ENCODE measurements at places on chromosomes 4 and X. TPM values are rescaled to one million over a fixed set of nuclear protein-coding genes. Genes with fewer than 3 reads are reported as not detected.

DNA sequence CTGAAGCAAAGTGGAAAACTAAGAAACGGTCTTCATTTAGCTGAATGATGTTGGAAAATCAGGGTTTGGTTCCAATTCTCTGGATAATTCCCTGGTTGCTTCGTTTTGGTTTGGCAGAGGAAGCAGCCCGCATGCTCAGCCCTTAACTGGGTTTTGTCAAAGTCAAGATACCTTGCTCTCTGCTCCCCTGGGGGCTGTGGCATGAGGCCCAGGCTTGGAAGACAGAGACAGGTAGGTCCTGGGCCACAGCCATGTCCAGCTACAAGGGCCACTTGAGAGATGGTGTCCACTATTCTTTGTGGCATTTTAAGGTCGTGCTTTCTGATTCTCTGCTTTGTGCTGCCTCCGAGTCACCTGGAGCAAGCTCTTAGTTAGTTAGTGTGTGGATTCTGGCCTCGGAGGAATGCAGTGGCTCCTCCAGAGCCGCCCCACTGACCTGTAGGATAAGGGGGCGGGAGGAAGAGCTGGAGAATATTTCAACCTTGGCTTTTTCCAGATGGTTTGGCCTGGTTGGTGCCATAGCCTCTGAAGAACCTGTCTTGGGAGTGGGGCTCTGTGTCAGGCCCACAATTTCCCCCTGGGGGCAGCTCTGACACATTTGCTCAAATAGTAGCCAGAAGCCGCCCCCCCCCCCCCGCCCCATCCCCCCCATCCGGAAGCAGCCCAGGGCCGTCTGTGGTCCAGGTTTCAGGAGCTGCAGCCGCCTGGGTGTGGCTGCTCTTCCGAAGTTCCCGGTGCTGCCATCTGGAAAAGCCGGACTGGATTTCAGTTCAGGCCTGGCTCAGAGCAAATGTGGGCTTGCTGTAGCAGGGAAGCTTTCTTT lies 147.1 kb downstream of the NHS start:
- peak; percentile 43 for DNase-seq

DNA sequence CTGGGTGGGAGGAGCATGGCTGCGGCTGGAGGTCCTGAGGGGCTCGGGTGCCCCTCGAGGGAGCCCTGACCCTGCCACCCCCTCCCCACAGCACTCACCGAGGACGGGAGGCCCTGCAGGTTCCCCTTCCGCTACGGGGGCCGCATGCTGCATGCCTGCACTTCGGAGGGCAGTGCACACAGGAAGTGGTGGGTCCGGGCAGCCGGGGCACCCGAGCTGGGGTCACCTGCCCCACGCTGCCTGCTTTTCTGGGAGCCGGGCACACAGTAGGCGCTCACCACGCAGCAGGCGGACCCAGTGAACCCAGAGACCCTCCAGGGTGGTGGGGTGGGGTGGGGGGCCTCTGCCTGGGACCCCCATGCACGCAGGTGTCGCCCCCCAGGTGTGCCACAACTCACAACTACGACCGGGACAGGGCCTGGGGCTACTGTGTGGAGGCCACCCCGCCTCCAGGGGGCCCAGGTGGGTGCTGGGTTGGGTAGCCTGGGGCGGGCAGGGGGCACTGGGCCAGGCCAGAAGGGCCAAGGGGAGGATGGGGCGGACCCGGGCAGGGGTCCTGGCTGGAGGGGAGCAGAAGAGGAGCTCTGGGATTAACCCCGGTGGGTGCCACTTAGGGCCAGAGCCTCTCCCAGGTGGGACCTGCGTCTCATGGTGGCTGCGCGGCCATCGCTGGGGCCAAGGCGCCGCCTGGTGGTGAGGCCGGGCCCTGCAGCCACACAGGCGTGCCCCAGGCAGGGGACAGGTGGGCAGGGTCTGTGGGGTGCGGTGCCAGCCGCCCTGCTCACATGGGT lies 1.4 kb downstream of the HGFAC start:
- peak; percentile 59 for DNase-seq

DNA sequence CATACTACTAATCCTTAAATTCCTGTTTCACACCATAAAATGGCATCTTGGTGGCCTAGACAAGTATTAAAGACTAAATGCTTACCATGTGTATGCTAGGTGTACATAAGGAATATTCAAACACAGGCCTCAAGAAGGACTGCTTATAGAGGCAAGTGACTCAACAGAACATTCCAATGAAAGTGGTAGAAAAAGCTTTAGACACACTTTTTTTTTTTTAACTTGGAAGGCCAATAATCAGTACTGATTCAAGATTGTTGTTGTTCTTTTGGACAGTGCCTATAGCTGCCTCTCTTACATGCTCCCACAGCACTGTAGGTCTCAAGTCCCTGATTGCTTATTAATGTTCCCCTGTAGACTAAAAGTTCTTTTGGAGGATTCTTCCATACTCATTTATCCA lies 77.6 kb downstream of the FBXL5 start:
- DNase-seq, result no peak

GRCh38 chr4:164997324-164997723 lies 19.9 kb upstream of the TRIM61 start:
- peak; percentile 14 for DNase-seq

DNA sequence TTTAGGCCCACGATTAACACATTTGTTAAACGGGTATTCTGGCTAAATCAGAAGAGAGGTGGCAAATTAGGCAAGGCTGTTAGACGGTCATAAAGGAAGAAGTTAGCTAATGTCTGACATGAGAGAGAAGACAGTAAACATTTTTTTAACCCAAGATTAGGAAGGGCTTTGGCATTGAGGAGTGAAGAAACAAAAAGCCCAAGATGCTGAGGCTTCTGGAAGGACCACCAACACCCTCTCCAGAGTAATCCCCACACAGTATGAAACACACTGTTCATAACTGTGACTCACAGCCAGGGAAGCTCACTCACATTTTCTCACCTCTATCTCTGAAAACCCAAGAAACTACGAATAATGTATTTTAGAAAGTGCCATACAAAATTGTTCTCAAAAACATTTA lies 127.6 kb downstream of the AMELX start:
- DNase-seq, result no peak

DNA sequence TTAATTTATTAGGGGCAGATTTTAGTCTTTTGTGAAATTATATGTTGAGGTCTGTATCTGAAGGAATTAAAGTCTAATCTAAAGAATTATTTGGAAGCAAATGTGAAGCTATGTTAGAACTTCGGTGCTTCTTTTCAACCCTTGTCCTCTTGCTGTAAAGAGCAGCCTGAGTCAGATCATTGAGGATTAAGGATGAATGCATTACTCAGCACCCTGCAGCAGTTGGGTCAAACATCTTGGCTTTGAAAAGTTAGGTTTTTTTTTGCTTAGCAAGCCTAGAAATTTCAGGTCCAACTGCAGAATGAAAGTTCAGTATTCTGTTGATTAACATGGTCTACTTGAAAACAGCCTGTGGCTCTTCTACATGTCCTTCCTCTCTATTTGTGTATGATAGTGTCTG lies 57.6 kb downstream of the SLC4A4 start:
- DNase-seq, result no peak

DNA sequence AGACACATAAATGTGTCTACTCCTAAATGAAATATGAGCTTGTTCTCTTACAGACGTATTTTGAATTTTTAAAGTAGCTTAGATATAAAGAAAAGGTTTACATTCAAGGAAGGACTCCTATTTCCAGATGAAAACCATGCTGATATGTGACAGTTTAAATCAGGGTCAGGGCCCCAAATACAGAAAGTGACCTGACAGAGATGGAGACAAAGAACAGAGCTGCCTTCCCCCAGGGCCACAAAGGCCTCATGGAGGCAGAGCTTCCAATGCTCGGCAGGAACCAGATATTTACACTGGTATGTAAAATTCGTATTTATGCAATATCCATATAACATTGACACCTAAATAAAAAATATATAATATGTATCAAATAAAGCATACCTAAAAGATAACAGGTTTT lies 124.0 kb downstream of the PRDM5 start:
- no peak for DNase-seq

Gene ARX
- total RNA-seq, result 0.31 TPM

Gene ADGRG2
- total RNA-seq, result 4.3 TPM
